ENCODE measurements at places on chromosomes 6 and 20.
A peak's percentile ranks its signal among the peaks of the same experiment; 100 is the strongest.

GRCh38 chr20:9412309-9412708 lies 102.1 kb upstream of the LAMP5 start:
- DNase-seq, result no peak

DNA sequence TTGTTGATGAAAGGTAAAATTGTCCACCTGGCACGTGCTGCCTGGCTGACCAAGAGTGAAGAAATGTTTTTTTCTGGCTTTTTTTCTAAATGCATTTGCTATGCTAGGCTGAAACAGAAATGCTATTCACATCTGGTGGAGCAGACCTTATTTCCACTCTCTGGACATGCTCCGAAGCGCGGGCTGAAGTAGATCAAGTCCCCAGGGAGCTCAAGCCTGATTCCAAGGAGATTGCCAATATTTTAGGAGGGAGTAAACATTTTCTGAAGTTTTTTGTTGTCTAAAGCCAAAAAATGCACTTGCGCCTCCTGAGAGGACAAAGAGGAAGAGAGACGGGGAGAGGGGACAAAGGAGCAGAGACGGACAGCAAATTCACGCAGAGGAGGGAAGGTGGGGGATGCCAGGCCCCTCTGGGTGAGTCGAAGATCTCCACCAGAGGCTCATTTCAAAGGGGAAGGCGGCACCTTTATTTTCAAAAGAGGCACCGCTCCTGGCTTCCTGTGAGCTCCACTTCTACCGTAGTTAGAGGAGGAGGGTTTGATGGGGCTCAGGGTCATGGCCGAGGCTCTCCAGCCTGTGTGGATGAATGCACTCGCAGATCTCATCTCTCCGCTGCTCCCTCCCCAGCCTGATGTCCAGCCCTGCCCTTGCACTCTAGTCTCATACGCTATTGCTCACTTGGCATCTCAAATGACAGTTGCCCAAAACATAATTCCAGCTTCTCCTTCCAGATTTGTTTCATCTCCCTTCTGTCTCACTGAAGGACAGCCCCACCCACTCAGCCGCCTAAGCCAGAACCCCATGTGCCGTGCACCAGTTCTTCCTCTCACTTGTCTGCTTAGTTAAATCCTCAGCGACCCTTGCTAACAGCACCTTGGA lies 23.1 kb upstream of the SMOC2 start:
- DNase-seq, result no peak

GRCh38 chr6:7721649-7722048 lies 4.2 kb upstream of the BMP6 start:
- DNase-seq, result peak; percentile 57

- DNase-seq, result no peak
Measured at GRCh38 chr6:148076051-148076450, 266.6 kb upstream of the SASH1 start.

DNA sequence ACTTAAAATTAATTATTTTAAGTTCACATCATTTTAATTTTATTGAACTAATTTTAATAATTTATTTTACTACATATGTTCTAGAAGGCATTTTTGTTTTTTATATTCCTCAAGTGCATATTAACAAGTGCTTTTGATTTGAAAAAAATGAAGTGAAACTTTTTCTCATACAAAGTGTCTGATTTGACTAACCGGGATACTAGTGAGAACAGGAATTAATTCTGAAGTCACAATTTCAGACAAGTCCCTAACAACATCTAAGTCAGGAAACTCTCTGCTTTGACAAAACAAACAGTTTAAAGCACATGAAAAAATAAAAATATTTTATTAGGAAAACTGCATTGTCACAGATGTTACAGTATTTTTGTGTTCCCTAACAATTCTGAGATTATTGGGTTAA lies 1166.3 kb upstream of the CITED2 start:
- DNase-seq, result no peak

DNA sequence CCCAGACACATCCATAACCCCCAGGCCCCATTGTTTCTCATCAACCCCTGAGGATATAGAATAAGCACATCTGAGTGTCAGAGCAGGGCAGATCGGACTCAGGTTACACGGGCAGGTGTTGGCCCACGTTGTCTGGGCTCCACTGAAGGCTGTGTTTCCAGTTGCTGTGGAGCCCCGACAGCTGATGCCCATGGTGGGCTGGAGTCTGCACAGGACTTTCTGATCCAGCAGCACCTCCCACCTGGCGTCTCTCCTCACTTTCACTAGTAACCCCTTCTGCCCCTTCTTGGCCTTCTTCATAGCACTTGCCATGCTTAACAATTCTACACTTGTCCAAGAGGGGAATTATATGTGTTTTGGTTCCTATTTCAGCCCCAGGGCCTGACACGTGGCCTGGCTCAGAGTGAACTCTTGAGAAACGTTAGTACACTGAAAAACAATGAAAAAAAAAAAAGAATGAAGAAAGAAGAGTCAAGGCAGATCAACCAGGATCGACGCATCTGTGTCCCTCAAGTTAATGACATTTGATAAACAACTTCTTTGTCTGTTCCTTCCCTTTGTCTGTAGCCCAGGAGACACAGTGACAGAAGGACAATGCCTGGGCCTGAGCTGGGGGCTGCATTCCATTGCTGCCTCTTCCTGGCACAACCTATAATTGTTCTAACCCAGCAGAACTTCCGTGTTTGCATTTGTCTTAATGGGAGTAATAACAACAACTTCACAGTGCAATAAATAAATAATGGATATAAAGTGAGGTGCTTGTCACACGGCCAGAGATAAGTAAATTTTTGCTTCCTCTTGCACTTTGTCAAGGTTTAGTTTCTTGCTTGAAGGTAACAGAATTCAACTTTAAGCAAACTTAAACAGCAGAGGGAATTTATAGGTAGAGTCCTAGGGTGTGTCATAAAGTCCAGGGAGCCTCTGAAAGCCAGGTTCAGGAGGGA lies 224.2 kb upstream of the SSTR4 start:
- DNase-seq, result no peak

GRCh38 chr20:16821211-16822089 lies 73.3 kb downstream of the OTOR start:
- peak; percentile 38 for DNase-seq

DNA sequence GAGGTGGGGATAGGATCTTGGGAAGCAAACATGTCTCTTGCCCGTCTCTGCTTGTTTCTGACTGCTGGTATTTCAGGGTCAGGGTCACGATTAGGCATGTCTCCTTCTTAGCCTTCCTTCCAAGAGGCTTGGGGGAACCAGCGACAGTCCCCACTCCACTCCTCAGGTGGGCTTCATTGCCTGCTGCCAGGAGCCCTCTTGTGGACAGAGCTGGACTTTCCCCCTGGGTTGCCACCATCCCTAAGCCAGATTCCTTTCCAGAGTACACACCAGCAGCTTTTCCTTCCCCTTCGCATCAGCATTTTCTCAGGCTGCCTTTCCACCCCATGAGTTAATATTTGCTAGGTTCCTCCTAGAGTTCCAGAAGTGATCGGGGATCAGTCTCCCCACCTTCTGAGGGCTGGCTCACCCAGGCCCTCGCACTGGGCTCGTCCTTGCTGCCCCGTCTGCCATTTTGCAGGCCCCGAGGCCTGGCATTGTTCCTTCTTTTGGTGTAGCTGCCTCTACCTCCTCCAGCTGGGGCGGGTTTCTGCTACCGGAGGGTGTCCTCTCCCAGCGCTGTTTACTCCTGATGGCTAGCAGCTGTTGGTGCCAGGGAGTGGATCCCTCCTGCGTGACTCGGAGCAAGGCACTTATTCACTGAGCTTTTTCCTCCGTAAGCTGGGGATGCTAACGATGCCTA lies 8.8 kb upstream of the C20orf144 start:
- DNase-seq, result peak; percentile 82

- DNase-seq, result no peak
Measured at GRCh38 chr6:76326871-76327270, 254.4 kb upstream of the IMPG1 start.

DNA sequence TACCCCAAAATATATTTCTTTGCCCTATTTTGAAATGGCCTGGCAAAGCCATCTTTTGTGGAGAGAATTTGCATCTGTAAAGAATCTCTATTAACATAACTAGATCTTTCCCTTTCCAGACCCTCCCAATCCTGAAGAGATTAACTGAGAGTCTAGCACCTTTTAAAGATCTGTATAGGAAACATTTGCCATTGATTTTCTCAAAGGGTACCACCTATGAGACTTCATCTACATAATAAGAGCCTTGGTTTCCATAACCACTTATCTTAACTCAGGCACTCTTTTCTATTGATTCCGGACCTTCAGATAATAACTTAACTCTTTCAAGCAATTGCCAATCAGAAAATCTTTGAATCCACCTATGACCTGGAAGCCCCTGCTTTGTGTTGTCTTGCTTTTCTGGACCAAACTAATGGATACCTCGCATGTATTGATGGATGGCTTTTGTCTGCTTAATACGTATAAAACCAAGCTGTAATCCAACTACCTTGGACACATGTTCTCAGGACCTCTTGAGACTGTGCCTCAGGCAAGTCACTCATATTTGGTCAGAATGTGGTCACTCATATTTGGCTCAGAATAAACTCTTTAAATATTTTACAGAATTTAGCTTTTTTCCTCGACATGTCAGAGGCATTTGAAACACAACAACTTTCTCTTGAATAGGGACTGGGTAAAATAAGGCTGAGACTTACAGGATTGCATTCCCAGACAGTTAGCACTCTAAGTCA lies 31.4 kb downstream of the SLC22A2 start:
- no peak for DNase-seq

Data from GM20000 (cell line).